Ascending aorta (tissue), 2 donors: ENCODE measurements at places on chromosomes 11 and 22. TPM values are rescaled to one million over a fixed set of nuclear protein-coding genes. Genes with fewer than 3 reads are reported as not detected.

DNA sequence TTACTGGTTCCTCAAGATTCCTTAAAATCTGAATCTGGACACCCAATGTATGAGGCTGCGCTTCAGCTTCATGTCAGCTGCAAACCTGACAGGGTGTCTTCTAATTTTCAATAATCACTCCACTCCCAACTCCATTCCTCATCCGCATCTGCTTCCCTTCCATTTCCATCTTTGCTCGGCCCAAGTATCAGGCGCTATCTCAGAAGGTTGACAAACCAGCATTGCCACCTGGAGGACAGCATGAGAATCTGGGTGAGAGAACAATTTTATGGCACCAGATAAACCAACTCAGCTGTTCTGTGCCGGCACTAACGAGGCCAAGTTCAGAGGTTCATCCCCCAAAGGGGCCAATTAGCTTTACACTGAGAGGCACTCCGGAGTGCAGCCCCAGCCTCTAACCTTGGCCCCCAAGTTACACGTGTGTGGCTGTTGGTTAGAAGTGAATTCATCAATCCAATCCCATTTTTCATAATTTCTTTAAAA, 79.1 kb upstream of the LMO2 start:
- no peak overlapping the region for H3K4me3 ChIP-seq
- no peaks in the 10 kb centered on the region for H3K4me1 ChIP-seq
- H3K36me3 ChIP-seq = no peaks in the 10 kb centered on the region
- H3K27me3 ChIP-seq = no peaks in the 10 kb centered on the region
- no peak overlapping the region for H3K27ac ChIP-seq

TRIM51 gene
- not detected for total RNA-seq

SCGB2A2 gene
- not detected for total RNA-seq

- no peaks in the 10 kb centered on the region for H3K4me1 ChIP-seq
- H3K27me3 ChIP-seq = no peaks in the 10 kb centered on the region
- no peaks in the 10 kb centered on the region for H3K36me3 ChIP-seq
- H3K4me3 ChIP-seq = no peak overlapping the region
- DNase-seq = no peak
Measured at GRCh38 chr11:120273432-120273831, 33.5 kb downstream of the POU2F3 start.

CHEK1 gene
- total RNA-seq = 0.21 TPM

GRCh38 chr11:64385945-64386704, 27.2 kb downstream of the RPS6KA4 start:
- no peaks in the 10 kb centered on the region for H3K27me3 ChIP-seq
- H3K4me3 ChIP-seq = no peak overlapping the region
- H3K36me3 ChIP-seq = no peaks in the 10 kb centered on the region
- H3K4me1 ChIP-seq = peaks cover 7% of the 10 kb centered on the region
- no peak overlapping the region for H3K27ac ChIP-seq
- DNase-seq = no peak
